ENCODE measurements at places on chromosomes 6 and 20. TPM values are rescaled to one million over a fixed set of nuclear protein-coding genes. Genes with fewer than 3 reads are reported as not detected.

The CLPSL2 gene
- not detected for total RNA-seq

GRCh38 chr6:144467172-144467762 is 182.1 kb downstream of the UTRN start:
- H3K27ac ChIP-seq = no peak overlapping the region
- no peaks in the 10 kb centered on the region for H3K27me3 ChIP-seq
- DNase-seq = no peak
- H3K36me3 ChIP-seq = peaks cover 55% of the 10 kb centered on the region
- H3K4me3 ChIP-seq = no peak overlapping the region

DNA sequence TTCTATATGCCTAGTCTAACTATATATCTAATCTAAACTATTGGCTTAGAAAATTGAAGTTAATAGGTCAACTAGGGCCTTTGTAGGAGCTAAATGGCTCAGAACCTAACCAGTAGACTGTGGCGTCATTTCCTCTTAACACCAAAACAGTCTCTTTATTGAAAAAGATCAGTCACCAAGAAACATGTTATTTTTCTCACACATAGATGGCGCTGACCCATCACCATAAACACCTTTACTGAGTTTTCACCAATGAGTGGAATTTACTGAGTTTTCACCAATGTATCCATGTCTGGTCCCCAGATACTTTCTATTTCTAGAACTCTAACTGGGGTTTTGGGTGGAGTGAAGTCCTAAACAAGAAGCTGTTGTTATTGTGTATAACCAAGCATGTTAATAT is 636.0 kb downstream of the BCKDHB start:
- DNase-seq = no peak
- no peak overlapping the region for H3K27ac ChIP-seq
- no peak overlapping the region for H3K4me3 ChIP-seq
- H3K36me3 ChIP-seq = no peaks in the 10 kb centered on the region
- H3K4me1 ChIP-seq = no peaks in the 10 kb centered on the region
- no peaks in the 10 kb centered on the region for H3K27me3 ChIP-seq

The SLC32A1 gene
- total RNA-seq = not detected

DNA sequence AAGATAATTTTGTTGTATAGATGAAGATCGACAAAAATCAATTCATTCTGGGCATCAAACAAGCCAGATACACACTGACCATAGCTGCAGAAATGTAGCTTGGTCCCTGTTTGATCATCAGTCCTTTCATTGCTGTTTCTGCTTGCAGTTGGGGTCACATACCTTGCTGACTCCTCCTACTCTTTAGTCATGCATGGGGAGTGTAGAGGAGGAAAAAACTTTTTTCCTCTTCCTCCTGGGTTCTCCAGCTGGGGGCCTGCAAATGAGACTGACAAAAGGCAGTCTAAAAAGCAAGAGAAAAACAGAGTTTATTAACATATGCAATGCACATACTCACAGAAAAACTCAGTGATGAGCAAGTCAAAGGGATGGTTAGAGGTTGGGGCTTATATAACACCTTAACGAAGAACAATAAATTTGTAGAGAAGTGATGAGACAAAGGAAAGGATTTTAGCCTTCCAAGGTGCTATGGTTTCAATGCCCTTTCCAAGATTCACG is 105.8 kb downstream of the QRSL1 start:
- no peaks in the 10 kb centered on the region for H3K4me1 ChIP-seq
- H3K36me3 ChIP-seq = no peaks in the 10 kb centered on the region
- no peak overlapping the region for H3K27ac ChIP-seq
- DNase-seq = no peak
- H3K4me3 ChIP-seq = no peak overlapping the region

- 0 out of 2 replicates have a peak, but pooled peaks cover 4% of the 10 kb centered on the region for H3K27me3 ChIP-seq
- no peaks in the 10 kb centered on the region for H3K36me3 ChIP-seq
- no peak overlapping the region for H3K4me3 ChIP-seq
- H3K27ac ChIP-seq = no peak overlapping the region
- H3K4me1 ChIP-seq = peaks cover 10% of the 10 kb centered on the region
- DNase-seq = no peak
These were observed 178.1 kb downstream of the RIMS1 start for GRCh38 chr6:72064399-72064975.

- H3K36me3 ChIP-seq = peaks cover 46% of the 10 kb centered on the region
- peaks cover 29% of the 10 kb centered on the region for H3K4me1 ChIP-seq
- H3K27me3 ChIP-seq = no peaks in the 10 kb centered on the region
- no peak for DNase-seq
- peak overlapping the region; percentile 82 for H3K27ac ChIP-seq
These were observed 499 bp downstream of the TTI1 start for GRCh38 chr20:38032585-38033329.

The MDFI gene
- total RNA-seq = not detected

DNA sequence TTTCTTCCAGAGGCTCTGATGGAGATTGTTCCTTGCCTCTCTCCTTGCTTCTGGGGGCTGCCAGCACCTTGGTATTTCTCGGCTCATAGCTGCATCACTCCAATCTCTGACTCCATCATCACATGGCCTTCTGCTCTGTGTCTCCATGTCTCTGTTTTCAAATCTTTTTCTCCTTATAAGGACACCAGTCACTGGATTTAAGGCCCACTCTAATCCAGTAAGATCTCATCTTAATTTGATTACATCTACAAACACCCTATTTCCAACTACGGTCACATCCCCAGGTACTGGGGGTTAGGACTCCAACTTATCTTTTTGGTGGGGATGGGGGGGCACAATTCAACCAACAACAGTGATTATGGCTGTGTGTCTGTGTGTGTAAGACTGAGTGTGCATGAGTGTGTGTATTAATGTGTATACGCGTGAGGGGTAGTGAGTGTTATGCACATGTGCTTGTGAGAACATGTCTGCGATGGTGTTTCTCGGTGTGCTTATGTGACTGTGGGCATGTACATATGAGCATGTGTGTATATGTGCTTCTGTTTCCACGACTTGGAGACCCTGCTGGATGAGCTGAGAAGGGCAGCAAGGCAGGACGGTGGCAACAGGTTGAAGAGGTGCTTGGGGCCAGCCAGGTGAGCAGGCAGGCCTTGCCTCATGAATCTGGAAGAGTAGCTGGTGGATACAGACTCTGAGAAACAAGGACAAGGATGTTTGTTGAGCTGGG is 130.5 kb downstream of the MRPL14 start:
- H3K36me3 ChIP-seq = no peaks in the 10 kb centered on the region
- H3K4me1 ChIP-seq = peaks cover 19% of the 10 kb centered on the region
- DNase-seq = no peak
- no peak overlapping the region for H3K27ac ChIP-seq
- no peak overlapping the region for H3K4me3 ChIP-seq

The OLIG3 gene
- total RNA-seq = not detected

DNA sequence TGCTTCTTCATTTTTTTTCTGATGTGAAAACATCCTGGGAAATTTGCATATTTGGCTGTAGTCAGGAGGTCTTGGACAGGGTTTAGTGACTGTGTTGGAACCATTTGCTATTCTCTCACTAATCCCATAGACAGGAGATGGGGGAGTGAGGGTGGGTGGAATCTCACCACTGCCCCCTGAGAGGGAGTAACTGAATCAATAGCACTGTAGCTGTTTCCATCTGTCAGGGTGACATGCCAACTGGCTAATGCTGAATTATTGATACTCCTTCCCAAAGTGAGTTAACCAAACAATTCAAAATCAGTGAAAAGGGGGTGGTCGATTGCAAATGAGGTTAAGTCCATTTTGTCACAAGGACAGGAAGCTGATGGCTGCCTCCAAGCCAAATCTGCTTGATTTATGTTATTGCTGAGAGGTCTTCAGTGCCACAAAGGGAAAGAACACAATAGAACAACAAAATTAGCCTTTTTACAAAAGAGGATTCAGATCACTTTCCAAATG is 55.1 kb upstream of the B3GAT2 start:
- H3K4me1 ChIP-seq = no peaks in the 10 kb centered on the region
- no peak overlapping the region for H3K4me3 ChIP-seq
- H3K27ac ChIP-seq = no peak overlapping the region
- no peaks in the 10 kb centered on the region for H3K27me3 ChIP-seq

DNA sequence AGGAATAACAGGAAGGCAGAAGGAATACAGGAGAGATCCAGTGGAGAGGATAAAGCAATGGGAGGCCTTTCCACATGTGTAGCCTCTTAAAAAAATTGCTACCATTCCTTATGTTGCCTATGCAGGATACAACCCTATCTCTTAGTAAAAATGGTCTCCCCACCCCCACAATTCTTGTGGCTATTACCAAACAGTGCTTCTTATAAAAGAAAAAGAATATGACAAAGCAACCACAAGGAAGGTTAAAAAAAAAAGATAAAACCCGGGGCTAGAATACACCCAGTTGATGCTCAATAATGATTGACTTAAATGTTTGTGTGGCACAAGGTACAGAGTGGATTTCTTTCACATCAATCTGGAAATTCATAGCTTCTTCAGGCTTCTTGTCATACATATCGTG is 250.9 kb downstream of the HIVEP2 start:
- H3K27ac ChIP-seq = no peak overlapping the region
- no peaks in the 10 kb centered on the region for H3K4me1 ChIP-seq
- H3K36me3 ChIP-seq = no peaks in the 10 kb centered on the region
- no peak overlapping the region for H3K4me3 ChIP-seq
- no peaks in the 10 kb centered on the region for H3K27me3 ChIP-seq
- DNase-seq = no peak

DNA sequence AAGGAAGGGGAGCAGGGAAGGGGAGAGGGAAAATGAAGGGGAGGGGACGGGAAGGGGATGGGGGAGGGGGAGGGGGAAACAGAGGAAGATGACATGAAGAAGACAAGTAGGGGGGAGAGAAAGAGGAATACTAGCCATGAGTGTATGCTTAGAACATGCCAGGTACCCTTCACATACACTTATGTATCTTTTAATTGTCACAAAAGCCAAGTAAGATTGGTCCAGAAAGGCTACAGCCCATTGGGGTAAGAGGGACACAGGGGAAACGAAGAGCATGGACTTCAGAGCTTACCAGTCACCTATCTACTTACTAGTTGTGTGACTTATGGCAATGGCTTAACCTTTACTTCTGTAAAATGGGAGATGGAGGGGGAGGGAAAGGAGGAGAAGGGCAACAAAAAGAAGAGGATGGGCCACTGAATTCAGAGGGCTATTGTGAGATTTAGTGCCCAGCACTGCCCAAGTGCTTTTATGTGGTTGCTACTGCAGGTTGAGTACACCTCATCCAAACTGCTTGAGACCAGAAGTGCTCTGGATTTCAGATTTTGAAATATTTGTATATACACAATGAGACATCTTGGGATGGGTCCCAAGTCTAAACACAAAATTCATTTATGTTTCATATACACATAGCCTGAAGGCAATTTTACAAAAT is 90.3 kb downstream of the ARHGAP18 start:
- H3K27me3 ChIP-seq = no peaks in the 10 kb centered on the region
- H3K27ac ChIP-seq = no peak overlapping the region
- DNase-seq = no peak
- H3K4me3 ChIP-seq = no peak overlapping the region

- H3K4me3 ChIP-seq = no peak overlapping the region
- no peaks in the 10 kb centered on the region for H3K36me3 ChIP-seq
- no peaks in the 10 kb centered on the region for H3K27me3 ChIP-seq
- DNase-seq = no peak
- no peak overlapping the region for H3K27ac ChIP-seq
- H3K4me1 ChIP-seq = no peaks in the 10 kb centered on the region
These were observed 302.8 kb upstream of the JARID2 start for GRCh38 chr6:14943116-14943515.

The WFDC12 gene
- not detected for total RNA-seq

GRCh38 chr20:33284284-33284683 is 1.3 kb downstream of the BPIFB1 start:
- no peak overlapping the region for H3K4me3 ChIP-seq
- no peak overlapping the region for H3K27ac ChIP-seq
- H3K36me3 ChIP-seq = no peaks in the 10 kb centered on the region
- DNase-seq = no peak
- peaks cover 25% of the 10 kb centered on the region for H3K27me3 ChIP-seq
- H3K4me1 ChIP-seq = no peaks in the 10 kb centered on the region

DNA sequence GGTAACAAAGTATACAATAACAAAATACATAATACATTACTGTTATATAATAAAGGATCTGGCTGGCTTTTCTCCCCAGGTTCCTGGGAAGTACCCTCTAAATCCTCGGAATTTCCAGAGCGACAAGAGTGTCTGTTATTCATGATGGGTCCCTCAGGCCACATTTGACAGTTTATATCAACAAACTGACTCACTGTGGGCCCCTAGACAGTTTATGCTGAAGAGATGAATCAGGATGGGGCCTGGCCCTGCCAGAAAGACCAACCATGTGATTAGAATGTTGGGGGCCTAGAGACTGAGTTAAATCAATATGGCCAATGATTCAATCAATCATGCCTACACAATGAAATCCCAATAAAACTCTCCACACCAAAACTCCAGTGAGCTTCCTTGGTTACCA is 13.5 kb downstream of the USP45 start:
- H3K4me1 ChIP-seq = peaks cover 12% of the 10 kb centered on the region
- no peak for DNase-seq
- no peak overlapping the region for H3K4me3 ChIP-seq
- H3K36me3 ChIP-seq = peaks cover 45% of the 10 kb centered on the region

The DNMT3B gene
- total RNA-seq = 5.6 TPM

DNA sequence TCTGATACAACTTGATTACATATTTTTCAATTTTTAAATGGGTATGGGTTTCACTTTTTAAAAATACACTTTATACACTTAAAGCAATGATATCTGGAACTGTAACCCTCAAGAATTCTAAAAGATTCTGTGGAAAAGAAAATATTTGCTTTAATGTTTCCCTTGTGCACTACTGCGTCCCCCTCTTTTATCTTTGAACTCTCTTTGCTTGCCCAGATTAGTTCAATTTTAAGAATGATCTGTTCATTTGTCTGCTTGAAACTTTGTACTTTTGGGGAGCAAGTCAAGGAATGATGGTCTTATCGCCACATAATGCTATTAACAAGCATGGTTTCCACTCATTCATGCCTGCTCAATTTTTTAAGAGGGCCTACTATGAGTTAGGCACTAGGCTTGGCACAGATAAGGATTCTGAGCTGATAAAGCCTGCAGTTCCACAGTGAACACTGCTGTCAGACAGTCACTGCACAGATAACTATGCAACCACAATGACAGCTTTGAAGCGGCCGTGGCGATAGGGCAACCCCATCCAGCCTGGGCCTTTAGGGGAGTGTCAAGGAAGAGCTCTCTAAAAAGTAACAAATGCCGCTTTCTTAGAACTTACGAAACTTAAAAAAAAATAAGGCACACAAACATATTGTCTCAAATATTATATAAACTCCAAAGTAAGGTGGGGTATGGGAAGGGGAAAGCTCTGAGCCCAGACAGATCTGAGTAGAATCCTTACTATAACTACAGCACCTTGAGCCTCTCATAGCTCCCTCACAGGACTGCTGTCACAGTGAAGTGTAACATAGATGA is 29.7 kb downstream of the FYN start:
- peak overlapping the region; percentile 71 for H3K27ac ChIP-seq
- DNase-seq = no peak
- peaks cover 4% of the 10 kb centered on the region for H3K36me3 ChIP-seq
- H3K27me3 ChIP-seq = no peaks in the 10 kb centered on the region
- H3K4me1 ChIP-seq = peaks cover 82% of the 10 kb centered on the region

DNA sequence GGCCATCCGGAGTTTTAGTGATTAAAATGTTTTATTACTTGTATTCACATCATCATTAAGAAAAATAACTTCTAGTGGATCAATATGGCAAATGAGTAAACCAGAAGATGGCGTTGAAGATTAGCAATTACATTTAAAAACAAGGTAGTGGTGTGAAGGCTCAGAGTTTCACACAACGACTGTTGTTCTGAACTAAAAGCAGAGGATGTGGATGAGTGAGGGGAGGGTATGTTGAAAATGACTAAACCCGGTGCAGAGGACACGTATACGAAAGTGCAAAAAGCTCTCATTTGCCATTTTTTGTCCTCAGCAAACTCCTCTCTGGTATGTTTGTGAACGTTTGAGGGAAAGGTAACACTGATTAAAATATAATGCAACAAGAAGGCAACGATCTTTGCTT is 1.9 kb upstream of the IRF4 start:
- no peaks in the 10 kb centered on the region for H3K36me3 ChIP-seq
- peaks cover 26% of the 10 kb centered on the region for H3K4me1 ChIP-seq
- no peak for DNase-seq

The WFDC10B gene
- total RNA-seq = not detected
